ENCODE measurements at places on chromosomes 2 and 18.

DNA sequence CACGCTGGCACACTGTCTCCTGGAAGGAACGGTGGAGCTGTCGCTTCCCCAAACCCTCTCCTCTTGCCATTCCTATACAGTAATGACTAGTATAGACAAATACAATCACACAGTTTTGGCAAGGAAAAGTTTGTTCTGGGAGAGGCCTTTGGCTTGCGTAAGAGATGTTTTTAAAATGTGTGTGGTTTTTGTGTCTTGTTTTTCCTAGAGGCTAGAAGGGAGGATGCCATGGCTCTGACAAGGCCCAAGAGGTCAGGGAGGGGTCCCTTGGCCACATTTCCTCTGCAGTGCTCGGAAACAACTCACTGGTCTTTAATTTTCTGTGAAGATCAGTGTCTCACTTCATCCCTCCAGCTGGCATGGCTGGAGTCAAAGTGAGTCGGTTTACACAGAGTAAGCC lies 195.9 kb downstream of the SH3RF3 start:
- DNase-seq: no peak

DNA sequence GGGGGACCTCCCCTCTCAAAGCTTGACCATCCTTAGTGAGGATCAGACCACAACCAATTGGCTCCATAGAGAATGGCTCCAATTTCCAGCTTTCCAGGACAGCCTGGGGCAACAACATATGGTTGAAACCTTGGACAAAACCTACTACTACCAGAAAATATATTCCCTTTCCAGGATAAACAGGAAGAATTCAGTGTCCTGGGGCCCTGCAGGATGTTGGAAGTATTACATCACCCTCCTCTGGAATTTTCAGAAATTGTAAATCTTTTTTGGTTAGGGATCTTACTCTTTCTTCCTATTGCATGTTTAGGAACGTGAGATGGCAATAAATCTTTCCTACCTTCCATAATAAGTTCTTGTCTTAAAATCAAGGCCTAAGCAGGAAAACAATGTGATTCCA lies 158.9 kb upstream of the MEIS1 start:
- DNase-seq: no peak

- DNase-seq: no peak
Measured at GRCh38 chr18:69330385-69331005, 70.2 kb upstream of the DOK6 start.

- no peak for DNase-seq
Measured at GRCh38 chr2:77602771-77603170, 80.6 kb upstream of the LRRTM4 start.

GRCh38 chr18:8758466-8758865 lies 53.1 kb downstream of the MTCL1 start:
- no peak for DNase-seq

GRCh38 chr18:825891-826585 lies 14.0 kb upstream of the YES1 start:
- DNase-seq: no peak

GRCh38 chr2:65072181-65072970 lies 16.2 kb downstream of the CEP68 start:
- DNase-seq: no peak

- no peak for DNase-seq
Measured at GRCh38 chr2:71604726-71605120, 151.4 kb downstream of the DYSF start.

- no peak for DNase-seq
Measured at GRCh38 chr18:63157293-63158011, 162.1 kb downstream of the BCL2 start.

- DNase-seq: no peak
Measured at GRCh38 chr2:178448968-178449661, 1.9 kb downstream of the PRKRA start.

GRCh38 chr2:187174582-187174981 lies 273.5 kb downstream of the CALCRL start:
- no peak for DNase-seq

DNA sequence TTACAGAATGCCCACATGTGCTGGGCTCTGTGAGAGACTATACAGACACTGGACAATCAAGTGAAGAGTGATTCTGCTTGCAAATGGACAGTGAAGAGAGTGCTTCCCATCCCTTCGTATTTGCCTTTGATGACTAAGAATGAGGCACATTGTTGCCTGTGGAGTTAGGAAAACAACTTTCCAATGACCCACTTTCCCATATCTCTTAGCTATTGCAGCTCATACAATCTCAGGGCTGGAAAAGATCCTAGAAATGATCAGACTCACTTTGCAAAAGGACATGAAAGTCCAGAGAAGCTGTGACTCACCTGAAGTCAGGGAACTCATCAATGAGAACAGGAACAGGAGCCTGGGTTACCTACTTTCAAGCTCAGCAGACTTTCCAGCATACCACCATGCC lies 440.5 kb upstream of the TCF4 start:
- no peak for DNase-seq

- DNase-seq: no peak
Measured at GRCh38 chr2:227703961-227704360, 13.9 kb downstream of the SLC19A3 start.

GRCh38 chr18:35522130-35522959 lies 24.6 kb upstream of the INO80C start:
- DNase-seq: no peak

DNA sequence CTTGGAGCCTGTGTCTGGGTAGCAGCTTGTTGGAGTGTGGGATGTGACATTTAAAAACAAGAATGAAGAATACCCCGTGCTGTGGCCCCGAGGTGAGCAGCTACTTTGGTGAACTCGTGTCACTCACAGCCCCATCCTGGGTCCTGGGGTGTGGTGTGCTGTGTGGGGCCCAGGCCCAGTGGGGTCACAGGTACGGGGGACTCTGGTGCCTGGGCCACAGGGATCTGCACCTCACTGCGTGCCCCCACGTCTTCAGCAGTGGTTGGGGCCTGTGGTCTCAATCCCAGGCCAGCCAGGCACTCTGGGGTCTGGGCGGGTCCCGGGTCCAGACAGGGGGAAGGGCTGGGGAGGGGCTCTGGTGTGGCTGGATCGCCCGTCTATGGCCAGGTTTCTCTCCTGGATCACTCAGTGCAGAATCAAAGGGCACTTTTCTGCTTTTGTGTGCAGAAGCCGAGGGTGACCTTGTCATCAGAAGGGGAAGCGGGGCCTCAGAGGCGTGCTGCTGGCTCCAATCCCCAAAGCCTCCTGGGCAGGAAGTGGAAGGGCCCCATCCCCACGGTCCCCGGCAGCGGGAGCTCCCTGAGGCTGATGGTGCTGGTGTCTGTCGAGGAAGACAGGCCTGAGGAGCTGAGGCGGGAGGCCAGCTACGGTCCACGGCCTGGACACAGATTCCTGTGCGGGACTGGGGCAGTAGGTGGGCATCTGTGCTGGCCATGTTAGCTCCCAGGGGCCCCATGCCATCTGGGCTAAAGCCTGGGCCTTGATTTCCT lies 1.4 kb downstream of the GPR35 start:
- no peak for DNase-seq

- DNase-seq: peak; percentile 54
Measured at GRCh38 chr18:72830109-72830508, 37.7 kb downstream of the NETO1 start.

DNA sequence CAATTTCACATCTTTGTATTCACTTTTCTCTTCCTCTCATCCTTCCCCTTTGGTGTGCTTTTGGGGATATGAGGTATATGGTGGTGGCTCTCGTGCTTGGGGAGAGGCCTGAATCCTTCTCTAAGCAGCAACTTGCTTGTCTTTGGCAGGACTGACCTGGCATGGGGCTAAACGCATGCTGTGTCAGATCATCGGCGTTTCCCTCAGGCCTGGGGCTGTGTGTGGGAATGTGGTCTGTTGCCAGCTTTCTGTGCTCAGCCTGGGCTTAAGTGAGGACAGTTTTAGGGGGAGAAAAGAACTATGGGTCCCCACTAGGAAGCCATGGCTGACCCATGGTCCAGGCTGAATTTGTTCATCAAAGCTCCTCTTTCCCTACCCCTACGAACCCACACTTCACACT lies 60.7 kb downstream of the TET3 start:
- no peak for DNase-seq

- DNase-seq: no peak
Measured at GRCh38 chr18:41992066-41992465, 37.0 kb downstream of the PIK3C3 start.

DNA sequence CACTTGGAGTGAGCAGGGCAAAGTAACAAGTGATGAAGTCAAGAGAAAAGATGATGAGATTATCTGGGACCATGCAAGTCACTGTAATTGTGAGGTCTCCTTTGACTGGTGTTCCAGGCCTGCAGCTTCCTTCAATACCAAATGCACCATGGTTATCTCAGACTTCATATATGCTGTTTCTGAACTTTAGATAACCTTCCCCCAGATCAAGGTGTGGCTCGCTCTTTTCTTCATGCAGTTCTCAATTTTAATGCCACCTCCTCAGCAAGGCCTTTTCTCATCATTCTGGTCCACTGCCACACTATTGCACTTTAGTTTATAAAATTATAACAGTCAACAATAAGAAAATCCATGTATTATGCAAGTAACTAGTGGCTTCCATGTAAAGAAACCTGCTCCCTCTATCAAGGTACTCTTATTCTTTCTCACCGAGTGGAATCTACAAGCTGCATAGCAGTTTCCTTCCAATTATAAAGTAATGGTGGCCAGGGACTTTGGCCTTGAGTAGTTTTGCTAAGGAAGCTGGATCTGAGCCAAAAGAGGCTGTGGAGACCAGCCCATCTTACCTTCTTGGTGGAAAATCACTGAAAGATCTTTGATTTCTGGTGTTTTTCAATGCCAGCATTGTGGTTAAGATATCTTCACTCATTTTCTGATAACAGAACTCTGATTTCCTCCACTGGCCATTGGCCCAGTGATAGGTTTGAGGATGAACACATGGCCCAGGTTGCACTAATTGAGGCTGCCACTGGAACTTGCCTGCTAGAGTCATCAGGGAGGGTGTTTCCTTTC lies 113.6 kb downstream of the KCNE4 start:
- DNase-seq: no peak

- DNase-seq: peak; percentile 33
Measured at GRCh38 chr2:227163998-227164762, at the start of the genes COL4A3 and COL4A4. Gene COL4A3 (plus strand): TSS chr2:227164624. CDS start chr2:227164727, 103 bp downstream. Gene COL4A4 (minus strand): TSS chr2:227164205. CDS start chr2:227147483, 16,722 bp downstream.

- DNase-seq: no peak
Measured at GRCh38 chr2:74685408-74685807, 31.4 kb downstream of the SEMA4F start.

DNA sequence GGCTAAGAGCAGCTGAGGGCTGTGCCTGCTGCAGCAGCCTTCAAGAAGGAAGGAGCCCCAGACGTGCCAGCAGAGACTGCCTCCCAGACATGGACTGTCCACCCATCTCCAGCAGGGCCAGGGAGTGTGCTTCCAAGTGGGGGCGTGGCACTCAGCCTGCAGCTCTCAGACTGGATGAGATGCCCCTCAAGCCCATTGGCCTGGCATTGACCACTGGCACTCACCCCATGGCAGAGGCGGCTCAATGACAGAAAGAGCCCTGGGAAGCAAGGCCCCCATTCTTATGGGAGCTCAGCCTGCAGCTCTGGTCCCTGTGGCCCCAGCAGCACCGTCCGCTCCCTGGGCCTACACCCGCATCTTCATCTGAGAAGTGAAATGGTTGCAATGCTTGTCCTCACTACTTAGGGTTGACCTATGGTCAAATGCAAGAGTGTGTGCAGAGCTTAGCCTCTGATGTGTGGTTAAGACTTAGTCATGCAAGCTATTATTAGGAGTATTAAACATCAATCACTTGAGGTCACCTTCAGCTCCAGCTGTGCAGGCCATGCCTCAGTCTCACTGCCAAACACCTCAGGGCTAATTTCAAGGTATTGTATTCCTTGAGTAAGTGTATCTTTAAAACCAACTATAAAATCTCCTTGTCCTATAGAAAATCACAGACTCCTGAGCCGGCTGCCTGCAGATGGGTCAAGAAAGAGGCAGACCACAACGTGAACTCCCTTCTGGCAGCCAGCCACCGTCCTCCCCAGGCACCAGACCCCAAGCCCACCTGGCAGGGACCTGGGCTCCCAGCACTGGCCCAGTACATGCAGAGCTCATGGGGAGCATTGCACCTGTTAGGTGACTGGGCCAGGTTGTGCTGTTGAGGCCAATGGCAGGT lies 194.8 kb downstream of the NDUFA10 start:
- no peak for DNase-seq

DNA sequence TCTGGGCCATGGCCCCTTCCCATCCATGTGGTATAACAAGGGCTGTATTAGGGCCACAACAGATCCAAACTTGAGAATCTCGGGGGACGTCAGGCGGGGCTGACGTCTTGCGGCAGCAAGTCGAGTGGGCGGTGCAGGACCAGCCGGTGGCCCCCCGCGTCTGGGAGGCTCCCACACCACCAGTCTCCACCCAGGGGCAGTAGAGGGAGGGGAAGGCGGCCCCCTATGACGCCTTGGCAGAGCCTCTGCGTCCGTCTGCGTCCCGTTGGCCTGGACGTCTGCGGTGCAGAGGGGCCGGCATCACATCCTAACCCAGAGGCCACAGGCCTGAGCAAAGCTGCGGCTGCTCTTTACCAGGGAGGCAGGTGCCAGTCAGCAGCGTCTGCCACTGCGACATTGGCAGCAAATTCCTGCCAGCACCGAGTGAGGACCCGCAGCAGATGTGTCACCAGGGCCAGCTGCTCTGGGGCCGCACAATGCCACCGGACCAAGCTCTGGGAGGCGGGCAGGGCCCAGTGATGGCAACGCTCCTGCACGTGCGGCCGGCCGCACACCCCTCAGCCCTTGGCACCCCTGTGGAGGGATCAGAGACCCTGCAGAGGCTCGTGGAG lies 73.8 kb downstream of the KCNG2 start:
- no peak for DNase-seq

DNA sequence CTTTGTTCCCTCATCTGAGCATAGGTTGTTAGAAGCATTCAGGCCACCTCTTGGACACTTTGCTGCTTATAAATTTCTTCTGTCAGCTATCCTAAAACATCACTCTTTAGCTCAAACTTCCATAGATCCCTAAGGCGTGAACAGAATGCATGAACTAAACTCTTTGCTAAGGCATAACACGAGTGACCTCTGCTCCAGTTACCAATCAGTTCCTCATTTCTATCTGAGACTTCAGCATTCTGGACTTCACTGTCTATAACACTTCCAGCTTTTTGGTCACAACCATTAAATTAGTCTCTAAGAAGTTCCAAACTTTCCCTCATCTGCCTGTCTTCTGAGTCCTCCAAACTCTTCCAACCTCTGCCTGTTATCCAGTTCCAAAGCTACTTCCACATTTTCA lies 8.3 kb upstream of the VWA3B start:
- no peak for DNase-seq

DNA sequence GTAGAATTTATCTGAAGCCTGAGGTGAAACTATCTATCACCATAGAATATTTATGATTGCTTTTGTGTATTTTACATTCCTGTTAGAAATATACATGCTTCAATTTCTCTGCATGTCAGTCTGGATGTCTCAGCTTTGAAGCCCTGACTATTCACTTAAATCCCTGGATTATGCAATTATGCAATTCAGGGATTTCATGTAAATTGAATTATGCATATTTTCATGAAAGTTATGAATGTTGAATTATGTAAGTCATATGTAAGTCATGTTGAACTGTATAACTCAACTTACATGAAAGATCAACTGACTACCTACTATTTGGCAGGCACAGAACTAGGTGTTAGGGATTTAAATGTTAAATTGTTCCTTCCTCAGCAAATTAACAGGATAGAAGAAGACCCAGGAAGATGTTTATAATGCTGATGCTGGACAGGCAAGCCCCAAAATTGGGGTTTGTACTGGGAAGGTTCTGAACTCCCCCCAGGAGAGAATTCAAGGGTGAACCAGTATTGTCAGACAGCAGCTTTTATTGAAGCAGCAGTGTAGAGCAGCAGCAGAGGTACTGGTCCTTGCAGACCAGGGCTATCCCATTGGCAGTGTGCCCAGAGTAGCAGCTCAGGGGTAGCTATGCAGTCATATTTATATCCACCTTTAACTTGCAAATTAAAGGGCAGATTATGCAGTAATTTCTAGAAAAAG lies 236.5 kb downstream of the ZNF804A start:
- no peak for DNase-seq
